ENCODE measurements at places on chromosomes 3 and 15. TPM values are rescaled to one million over a fixed set of nuclear protein-coding genes. Genes with fewer than 3 reads are reported as not detected.
A peak's percentile ranks its signal among the peaks of the same experiment; 100 is the strongest.

DNA sequence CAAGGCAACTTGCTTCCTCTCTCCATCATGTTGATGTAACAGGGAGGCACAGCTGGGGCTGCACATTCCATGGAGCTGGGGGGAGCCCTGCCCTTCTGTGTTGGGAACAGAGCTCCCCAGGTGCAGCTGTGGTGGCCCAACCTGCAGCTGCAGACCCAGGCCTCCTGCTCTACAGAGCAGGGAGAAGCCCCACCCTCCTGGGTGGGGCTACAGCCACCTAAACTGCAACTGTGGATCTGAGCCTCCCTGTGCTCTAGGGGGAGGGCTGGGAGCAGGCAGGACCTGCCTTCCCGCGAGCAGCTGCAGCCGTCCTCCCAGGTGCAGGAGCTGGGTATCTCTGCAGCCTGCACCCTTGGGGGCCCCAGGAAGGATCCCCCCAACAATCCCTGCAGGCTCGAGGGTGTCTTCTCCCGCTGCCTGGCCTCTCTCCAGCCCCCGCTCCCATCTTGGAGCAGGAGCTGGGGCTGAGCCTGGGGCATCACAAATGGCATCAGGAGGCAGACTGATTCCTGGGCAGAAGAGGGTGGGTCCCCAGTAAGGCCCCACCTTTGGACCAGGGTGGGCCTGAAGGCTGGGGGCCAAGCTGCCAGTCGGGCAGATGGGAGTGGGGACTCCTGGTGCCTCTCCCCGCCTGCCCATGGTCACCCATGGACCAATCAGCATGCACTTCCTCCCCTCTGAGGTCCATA, 7.4 kb downstream of the LRRC58 start:
- peaks cover 10% of the 10 kb centered on the region for H3K36me3 ChIP-seq
- H3K27ac ChIP-seq = no peak overlapping the region
- H3K27me3 ChIP-seq = no peaks in the 10 kb centered on the region
- H3K4me1 ChIP-seq = peaks cover 3% of the 10 kb centered on the region
- no peak for DNase-seq

DNA sequence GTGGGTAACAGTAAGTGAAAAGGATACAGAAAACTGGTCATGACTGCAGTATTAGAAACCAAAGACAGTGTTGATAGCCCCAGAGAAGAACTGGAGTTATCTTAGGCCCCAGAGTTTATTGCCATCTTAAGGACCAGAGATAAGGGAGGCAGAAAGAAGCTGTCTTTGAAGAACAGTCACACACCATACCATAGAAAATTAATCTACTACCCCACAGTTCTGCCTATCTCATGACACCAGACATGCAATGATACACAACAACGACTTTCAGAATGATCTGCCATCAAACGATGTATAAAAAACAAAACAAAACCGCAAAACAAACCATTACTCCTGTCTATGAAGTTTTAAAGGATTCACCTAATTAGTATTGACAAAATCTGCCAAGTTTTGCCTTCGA, 9.6 kb downstream of the CPOX start:
- no peaks in the 10 kb centered on the region for H3K27me3 ChIP-seq
- peaks cover 17% of the 10 kb centered on the region for H3K36me3 ChIP-seq
- H3K4me1 ChIP-seq = no peaks in the 10 kb centered on the region
- H3K4me3 ChIP-seq = no peak overlapping the region
- DNase-seq = no peak
- no peak overlapping the region for H3K27ac ChIP-seq

The LRRC2 gene
- total RNA-seq = 0.83 TPM

The B3GALNT1 gene
- 3.4 TPM for total RNA-seq

- no peaks in the 10 kb centered on the region for H3K27me3 ChIP-seq
- H3K36me3 ChIP-seq = no peaks in the 10 kb centered on the region
- H3K4me1 ChIP-seq = peaks cover 18% of the 10 kb centered on the region
- DNase-seq = peak; percentile 83
- H3K27ac ChIP-seq = peak overlapping the region; percentile 79
These were observed 501 bp downstream of the DMXL2 start for GRCh38 chr15:51621936-51622603.

- H3K4me3 ChIP-seq = no peak overlapping the region
- H3K4me1 ChIP-seq = peaks cover 26% of the 10 kb centered on the region
- H3K27ac ChIP-seq = no peak overlapping the region
These were observed 270.8 kb downstream of the UACA start for GRCh38 chr15:70492240-70493177.

DNA sequence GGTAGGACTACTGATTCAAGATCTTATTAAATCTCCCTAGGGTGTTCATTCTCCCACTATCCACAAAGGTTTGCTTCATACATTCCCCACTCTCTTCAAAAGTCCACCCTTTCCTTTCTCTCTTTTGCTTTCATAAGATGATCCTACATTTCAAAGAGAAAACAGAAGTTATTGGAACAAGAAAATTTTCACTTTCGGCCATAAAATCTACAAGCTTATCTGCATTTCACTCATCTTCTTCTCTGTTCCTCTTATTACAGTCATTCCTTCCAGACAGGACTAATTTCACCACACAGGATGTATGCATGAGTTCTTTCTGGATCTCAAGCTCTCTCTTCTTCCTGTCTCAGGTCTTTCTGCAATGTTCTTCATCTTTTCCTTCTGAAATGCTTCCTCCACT, 238.7 kb downstream of the ISL2 start:
- H3K36me3 ChIP-seq = no peaks in the 10 kb centered on the region
- no peak overlapping the region for H3K27ac ChIP-seq
- peaks cover 18% of the 10 kb centered on the region for H3K4me1 ChIP-seq
- no peaks in the 10 kb centered on the region for H3K27me3 ChIP-seq

The GP9 gene
- total RNA-seq = not detected
